CD4-positive, alpha-beta T cell treated with Interleukin-21 for 1 hour (primary cell): ENCODE measurements at places on chromosomes 13 and 19.
A peak's percentile ranks its signal among the peaks of the same experiment; 100 is the strongest.

DNA sequence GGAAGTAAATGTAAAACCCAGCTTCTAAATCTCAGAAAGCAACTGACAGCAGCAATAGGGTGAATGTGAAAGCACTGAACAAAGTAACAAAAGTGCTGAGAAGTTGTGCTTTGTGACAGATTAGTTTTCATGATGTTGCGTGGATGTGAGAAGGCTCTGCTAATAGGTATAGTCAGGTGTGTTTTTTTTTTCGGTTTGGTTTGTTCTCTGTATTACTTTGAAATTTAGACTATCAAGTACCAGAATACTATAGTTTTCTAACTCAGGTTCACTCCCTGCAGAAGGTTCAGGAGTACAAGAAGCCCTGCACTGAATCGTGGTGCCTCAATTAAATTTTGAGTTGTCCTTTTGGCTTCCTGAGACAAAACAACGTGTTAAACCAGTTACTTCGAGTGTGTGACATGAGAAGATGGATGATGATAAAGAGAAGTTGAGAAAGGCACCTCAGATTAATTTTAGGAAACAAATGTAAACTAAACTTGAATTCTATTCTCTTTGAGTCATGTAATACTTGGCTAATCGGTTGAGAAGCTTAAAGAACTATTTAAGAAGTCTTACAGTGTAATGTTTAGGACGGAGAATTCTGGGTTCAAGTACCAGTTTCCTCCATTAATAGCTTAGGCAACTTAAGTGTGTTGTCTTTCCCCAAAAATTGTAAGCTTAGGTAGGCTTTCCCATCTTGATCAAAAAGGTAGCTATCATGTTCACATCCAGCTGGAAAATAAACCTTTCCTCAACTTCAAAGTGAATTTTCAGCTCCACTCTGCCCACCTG, 10.3 kb downstream of the MIR17HG start:
- no peak for DNase-seq

- no peak for DNase-seq
Measured at GRCh38 chr13:94209117-94209516, 270.4 kb downstream of the DCT start.

DNA sequence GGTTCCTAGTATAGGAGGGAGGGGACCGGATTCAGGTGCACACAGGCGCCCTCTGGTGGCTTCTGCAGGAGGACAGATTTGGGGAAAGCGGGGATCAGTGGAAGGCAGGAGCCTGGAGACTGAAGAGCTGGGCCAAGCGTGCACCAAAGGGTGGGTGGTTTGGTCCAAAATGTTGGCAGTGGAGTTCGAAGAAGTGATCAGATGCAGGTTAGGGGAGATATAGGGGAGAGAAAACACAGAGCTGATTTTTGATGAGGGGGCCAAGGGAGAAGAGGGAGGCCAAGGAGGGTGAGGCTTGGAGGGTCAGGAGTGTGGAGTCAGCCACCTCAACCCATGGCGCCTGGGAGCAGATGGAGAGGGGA, 6.8 kb upstream of the CARM1 start:
- peak; percentile 81 for DNase-seq

- DNase-seq = no peak
Measured at GRCh38 chr13:110921209-110921608, 6.3 kb upstream of the ANKRD10 start.

- DNase-seq = no peak
Measured at GRCh38 chr13:37085606-37086005, 19.9 kb downstream of the CSNK1A1L start.

- no peak for DNase-seq
Measured at GRCh38 chr19:38291855-38292254, 12.2 kb upstream of the C19orf33 start.

- DNase-seq = no peak
Measured at GRCh38 chr13:47426126-47426849, 529.4 kb upstream of the HTR2A start.

DNA sequence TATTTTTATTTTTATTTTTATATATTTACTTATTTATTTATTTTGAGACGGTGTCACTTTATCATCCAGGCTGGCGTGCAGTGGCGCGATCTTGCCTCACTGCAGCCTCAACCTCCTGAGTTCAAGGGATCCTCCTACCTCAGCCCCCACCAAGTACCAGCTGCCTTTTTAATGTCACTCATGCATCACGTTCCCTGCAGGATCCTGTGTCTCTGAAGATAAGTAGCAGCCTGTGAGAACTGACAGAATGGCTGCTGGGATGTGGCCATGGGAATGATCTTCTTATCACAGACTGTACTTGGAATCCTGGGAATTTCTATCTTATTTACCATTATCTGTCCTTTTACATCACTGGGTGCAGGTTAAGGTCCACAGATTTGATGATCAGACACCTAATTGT, 9.2 kb upstream of the ZNF761 start:
- no peak for DNase-seq

- DNase-seq = no peak
Measured at GRCh38 chr13:74210693-74211393, 76.6 kb upstream of the KLF12 start.

DNA sequence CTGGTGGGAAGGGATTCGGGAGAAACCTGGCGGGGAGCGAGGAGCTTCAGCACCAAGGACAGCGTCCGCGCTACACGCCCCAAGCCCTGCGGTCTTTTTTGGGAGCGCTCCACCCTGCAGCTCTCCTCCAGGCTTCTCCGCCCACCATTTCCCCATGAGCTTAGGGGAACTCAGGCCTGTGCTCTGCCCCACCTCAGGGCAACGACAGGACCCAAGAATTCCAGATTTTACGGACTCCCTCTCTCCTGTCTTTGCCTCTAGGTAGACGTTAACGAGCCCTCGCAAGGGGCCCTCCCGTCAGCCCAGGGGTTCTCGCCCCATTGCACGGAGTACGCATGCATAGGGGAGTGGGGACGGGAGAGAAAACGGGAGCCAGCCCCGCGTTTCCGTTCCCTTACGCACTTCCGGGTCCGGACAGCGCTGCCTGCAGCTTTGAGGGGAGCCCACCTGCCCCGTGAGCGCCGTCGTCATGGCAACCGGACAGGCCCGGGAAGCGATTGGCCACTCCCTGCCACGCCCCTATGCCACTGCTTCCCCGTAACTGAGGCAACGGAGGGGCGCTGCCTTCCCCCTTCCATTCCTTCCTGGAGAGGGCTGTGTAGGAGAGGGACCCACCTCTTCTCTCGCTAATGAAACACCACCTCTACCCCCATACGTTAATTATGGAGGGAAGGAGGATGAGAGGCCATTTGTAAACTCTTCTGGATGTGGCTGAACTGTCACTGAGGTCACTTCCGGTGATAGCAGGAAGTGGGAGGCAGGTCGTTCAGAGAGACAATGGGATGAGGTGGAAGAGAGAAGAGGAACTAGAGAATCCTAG, 20.8 kb downstream of the NOVA2 start:
- peak; percentile 13 for DNase-seq
